ENCODE measurements at places on chromosomes 16 and 17. TPM values are rescaled to one million over a fixed set of nuclear protein-coding genes. Genes with fewer than 3 reads are reported as not detected.

Gene LRRC37A
- 2.2 TPM for total RNA-seq

Gene CA5A
- total RNA-seq: not detected

Gene SLC52A1
- not detected for total RNA-seq

- H3K4me3 ChIP-seq: no peak overlapping the region
- no peaks in the 10 kb centered on the region for H3K4me1 ChIP-seq
- no peaks in the 10 kb centered on the region for H3K27me3 ChIP-seq
Measured at GRCh38 chr16:49737541-49737940, 118.4 kb downstream of the ZNF423 start.

GRCh38 chr17:73166731-73167581 lies 2.1 kb downstream of the SSTR2 start:
- H3K36me3 ChIP-seq: no peaks in the 10 kb centered on the region
- no peak overlapping the region for H3K27ac ChIP-seq
- peaks cover 5% of the 10 kb centered on the region for H3K27me3 ChIP-seq
- peak overlapping the region; percentile 59 for H3K4me3 ChIP-seq

DNA sequence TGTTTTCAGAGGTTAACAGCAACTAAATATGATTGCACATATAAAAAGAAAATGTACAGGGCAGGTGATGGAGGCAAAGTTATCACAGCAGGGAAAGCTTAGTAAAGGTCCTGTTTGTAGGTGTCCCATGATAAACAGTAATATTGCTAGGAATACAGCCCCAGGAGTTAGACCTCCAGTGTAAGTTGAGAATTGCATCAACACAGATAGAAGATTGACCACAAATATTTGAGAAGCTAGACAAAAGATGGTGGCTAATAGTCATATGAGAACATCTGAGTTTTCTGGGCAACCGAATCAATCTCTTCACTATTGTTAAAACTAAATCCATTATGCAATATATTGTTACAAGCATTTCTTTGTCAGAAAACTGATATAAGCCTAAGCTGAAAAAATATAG lies 152.6 kb downstream of the CDH11 start:
- no peak overlapping the region for H3K27ac ChIP-seq
- peaks cover 4% of the 10 kb centered on the region for H3K4me1 ChIP-seq
- H3K4me3 ChIP-seq: no peak overlapping the region
- H3K36me3 ChIP-seq: peaks cover 14% of the 10 kb centered on the region

DNA sequence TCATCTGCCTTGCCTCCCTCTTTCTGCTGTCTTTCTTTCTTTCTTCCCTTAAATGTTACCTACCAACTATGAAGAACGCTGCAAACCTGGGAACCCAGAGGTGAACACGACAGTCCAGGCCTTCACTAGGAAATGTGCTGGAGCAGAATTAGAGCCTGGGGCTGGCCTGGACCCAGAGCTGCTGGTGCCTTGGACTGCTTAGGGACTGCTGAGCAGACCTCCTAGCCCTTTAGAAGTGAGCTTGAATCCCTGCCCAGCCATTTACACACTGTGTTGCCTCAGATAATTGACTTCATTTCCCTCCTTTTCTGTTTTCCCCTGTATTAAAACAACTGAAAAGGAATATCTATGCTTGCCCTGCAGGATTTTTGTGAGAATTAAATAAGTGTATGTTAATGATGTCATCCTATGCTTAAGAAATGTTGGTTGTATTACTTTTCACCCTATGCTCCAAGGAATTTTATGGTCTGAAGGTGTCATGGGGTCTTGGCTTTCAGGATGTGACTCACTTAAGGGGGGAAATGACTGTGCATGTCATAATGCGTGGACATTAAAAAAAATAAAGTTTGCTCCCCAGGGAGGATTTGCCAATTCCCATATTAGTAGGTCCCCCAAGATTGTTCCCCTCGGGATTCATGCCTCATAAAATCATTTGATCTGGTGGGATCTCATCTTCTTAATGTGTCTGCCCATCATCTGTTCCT lies 11.5 kb downstream of the CDH13 start:
- peaks cover 4% of the 10 kb centered on the region for H3K4me1 ChIP-seq
- no peak overlapping the region for H3K27ac ChIP-seq
- H3K27me3 ChIP-seq: no peaks in the 10 kb centered on the region
- no peaks in the 10 kb centered on the region for H3K36me3 ChIP-seq
- H3K4me3 ChIP-seq: no peak overlapping the region

GRCh38 chr16:50329446-50330189 lies 39.2 kb downstream of the BRD7 start:
- no peak for DNase-seq
- no peak overlapping the region for H3K4me3 ChIP-seq
- peaks cover 11% of the 10 kb centered on the region for H3K36me3 ChIP-seq
- H3K4me1 ChIP-seq: peaks cover 6% of the 10 kb centered on the region

DNA sequence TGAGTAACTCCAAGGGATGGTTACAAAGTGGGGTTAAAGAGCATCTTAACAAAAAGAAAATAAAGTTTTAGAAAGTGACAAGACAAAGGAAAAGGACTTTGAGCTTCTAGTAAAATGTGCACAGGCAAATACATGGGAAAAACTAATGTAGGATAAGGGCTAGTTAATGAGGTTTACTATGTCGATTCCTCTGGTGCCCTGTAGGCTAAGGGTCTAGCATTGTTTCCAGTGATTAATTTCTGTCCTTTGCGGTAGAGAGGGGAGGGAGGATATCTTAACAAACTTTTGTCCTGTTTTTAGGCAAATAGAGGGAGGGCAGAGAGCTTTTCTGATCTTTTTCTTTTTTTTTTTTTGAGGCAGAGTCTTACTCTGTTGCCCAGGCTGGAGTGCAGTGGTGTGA lies 96.6 kb upstream of the SIAH1 start:
- H3K4me1 ChIP-seq: peaks cover 5% of the 10 kb centered on the region
- DNase-seq: no peak
- H3K4me3 ChIP-seq: no peak overlapping the region
- no peak overlapping the region for H3K27ac ChIP-seq
- no peaks in the 10 kb centered on the region for H3K27me3 ChIP-seq

DNA sequence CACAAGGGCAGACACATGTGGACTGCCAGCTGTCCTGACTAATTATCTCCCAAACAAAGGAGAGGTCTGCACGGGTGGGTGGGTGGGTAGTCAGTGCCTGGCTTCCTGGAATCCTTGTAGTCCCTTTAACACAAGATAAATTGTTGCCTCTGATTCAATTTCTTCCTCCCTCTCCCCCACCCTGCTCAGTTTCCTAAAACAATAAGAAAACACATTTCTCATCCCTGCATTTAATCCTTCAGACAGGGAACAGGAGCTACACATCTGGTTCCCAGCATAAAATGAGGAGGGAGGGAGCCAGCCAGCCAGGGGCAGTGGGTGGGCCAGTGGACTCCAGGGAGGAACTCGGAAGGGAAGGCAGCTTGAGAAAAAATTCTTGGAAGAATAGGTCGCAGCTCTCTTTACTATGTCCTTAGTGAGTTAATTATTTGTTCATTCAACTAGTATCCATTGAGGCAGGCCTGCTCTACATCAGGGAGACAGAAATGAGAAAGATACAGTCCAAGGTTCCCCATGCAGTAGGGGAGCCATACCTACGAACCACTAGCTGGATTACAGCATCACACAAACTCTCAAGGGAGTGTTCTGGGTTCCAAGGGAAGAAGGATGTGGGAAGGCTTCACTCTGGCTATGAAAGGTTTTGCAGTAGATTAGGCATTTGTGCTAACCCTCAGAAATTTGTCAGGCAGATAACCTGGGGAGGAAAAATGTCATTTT lies 58.3 kb downstream of the CCT6B start:
- H3K4me3 ChIP-seq: no peak overlapping the region
- H3K27me3 ChIP-seq: no peaks in the 10 kb centered on the region
- no peaks in the 10 kb centered on the region for H3K4me1 ChIP-seq
- H3K27ac ChIP-seq: no peak overlapping the region

DNA sequence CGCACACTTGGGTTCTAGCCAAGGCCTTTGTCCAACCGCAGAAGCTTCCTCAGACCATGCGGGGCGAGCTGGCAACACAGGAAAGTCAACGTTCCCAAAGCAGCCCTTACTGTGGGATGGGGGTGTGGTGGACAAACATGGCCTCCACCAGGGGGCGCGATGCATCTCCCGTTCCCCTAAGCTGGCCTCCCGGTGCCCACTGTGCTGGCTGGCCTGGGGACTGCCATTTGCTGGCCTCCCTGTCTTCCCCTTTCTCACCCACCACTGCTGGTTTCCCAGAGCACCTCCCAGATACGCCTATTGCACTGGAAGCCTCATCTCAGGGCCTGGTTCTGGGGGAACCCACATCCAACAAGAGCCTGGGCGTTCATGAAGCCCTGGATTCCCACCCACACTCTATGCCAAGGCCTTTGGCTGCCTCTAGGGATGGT lies 145.3 kb downstream of the IRF8 start:
- H3K4me3 ChIP-seq: no peak overlapping the region
- DNase-seq: no peak
- H3K27ac ChIP-seq: no peak overlapping the region
- no peaks in the 10 kb centered on the region for H3K36me3 ChIP-seq
- H3K4me1 ChIP-seq: no peaks in the 10 kb centered on the region

DNA sequence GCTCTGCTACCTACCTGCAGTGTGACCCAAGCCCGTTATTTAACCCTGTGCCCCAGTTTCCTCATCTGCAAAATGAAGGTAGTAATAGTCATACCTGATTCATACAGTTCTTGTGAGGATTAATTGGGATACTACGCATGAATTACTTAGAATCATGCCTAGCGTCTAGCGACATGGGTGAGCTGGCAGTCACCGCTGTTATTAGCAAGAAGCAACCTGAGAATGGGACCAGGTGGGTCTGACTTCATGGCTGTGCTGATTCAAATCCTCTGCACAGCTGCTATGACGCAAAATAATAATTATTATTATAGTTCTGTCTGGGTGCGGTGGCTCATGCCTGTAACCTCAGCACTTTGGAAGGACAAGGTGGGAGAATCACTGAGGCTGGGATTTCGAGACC lies 7.9 kb downstream of the SOCS1 start:
- no peak for DNase-seq
- H3K4me3 ChIP-seq: no peak overlapping the region
- H3K27me3 ChIP-seq: no peaks in the 10 kb centered on the region
- H3K4me1 ChIP-seq: peaks cover 6% of the 10 kb centered on the region

DNA sequence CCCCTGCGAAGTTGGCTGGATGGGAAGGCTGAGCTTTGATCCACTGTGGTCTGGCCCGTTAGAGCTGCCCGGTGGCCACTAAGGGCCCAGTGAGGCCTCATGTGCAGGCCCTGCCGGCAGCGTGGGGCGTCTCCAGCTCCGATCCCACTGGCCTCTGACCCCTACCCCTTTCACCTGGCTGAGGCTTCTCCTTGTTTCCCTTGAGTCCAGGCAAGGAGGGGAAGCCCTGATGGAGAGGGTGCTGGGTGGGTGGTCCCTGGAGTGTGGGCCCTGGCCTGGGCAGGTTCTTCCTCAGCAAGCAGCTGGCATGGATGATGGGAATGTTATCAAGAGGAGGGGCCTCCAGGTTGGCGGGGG lies 356.8 kb downstream of the SEC14L1 start:
- no peaks in the 10 kb centered on the region for H3K27me3 ChIP-seq
- H3K27ac ChIP-seq: no peak overlapping the region
- no peak overlapping the region for H3K4me3 ChIP-seq
- no peak for DNase-seq

DNA sequence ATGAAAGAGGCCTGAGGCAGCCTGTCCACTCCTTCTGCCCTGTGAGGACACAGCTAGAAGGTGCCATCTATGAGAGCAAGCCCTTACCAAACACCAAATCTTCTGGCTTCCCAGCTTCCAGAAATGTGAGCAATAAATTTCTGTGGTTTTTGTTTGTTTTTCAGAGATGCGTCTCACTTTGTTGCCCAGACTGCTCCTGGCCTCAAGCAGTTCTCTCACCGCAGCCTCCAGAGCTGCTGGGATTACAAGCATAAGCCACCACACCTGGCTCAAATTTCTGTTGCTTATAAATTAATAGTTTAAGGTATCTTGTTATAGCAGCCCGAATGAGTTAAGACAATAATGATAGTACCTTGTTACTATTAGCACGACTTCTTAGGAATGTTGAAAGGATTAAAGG lies 12.5 kb upstream of the SLC16A11 start:
- H3K36me3 ChIP-seq: no peaks in the 10 kb centered on the region
- DNase-seq: no peak
- no peaks in the 10 kb centered on the region for H3K4me1 ChIP-seq
- H3K27me3 ChIP-seq: no peaks in the 10 kb centered on the region

Gene ZPBP2
- not detected for total RNA-seq

- H3K4me3 ChIP-seq: no peak overlapping the region
- no peaks in the 10 kb centered on the region for H3K27me3 ChIP-seq
- no peak overlapping the region for H3K27ac ChIP-seq
- H3K36me3 ChIP-seq: no peaks in the 10 kb centered on the region
Measured at GRCh38 chr16:80656711-80657150, 115.9 kb downstream of the DYNLRB2 start.

DNA sequence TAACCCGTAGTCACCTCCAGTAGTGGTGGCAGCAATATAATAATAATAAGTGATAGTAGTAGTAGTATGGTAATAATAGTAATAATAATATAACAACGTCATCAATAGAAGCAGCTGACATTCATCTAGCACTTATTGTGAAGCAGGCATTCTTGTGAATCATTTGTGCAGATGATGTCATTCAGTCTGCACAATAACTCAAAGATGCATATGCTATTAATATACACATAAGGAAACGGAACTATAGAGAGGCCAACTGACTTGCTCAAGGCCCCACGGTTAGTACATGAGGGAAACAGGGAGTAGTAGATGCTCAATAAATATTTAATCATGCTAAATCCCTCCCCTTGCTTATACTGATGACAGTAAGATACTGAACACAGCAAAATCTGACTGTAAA lies 35.4 kb upstream of the GAN start:
- H3K27me3 ChIP-seq: no peaks in the 10 kb centered on the region
- H3K36me3 ChIP-seq: no peaks in the 10 kb centered on the region
- no peak overlapping the region for H3K27ac ChIP-seq

Gene C17orf113
- total RNA-seq: 0.21 TPM

Gene FN3K
- 8.3 TPM for total RNA-seq

Gene RNF112
- 8.3 TPM for total RNA-seq

- no peak for DNase-seq
- no peaks in the 10 kb centered on the region for H3K4me1 ChIP-seq
- no peak overlapping the region for H3K4me3 ChIP-seq
- no peaks in the 10 kb centered on the region for H3K36me3 ChIP-seq
- no peaks in the 10 kb centered on the region for H3K27me3 ChIP-seq
Measured at GRCh38 chr16:1143761-1144450, 9.0 kb upstream of the CACNA1H start.

Gene ZFP3
- total RNA-seq: 3.2 TPM

- H3K36me3 ChIP-seq: no peaks in the 10 kb centered on the region
- H3K27me3 ChIP-seq: no peaks in the 10 kb centered on the region
- DNase-seq: no peak
Measured at GRCh38 chr17:15882777-15883176, 62.2 kb upstream of the ADORA2B start.

Gene TEX19
- total RNA-seq: not detected

DNA sequence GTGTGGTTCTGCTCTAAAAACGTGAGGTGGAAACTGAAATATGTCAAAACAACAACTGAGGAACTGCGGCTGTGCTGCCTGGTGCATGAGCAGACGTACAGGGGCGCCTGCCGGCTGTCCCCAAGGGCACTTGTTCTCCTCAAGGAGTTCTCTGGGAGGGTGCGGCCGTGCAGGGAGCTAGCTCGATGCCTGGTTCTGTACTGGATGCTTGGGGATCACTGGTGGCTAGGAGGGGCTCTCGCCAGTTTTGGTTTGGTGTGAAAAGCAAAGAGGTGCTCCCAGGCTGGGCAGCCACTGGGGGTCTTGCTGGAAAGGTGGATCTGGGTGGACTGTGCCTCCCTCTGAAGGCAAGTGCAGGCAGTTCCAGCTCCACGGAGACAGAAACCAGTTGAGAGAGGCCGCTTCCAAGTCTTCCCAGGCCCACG lies 41.9 kb upstream of the ATP2A3 start:
- H3K27me3 ChIP-seq: no peaks in the 10 kb centered on the region
- peaks cover 32% of the 10 kb centered on the region for H3K36me3 ChIP-seq
- no peak overlapping the region for H3K4me3 ChIP-seq
- no peak overlapping the region for H3K27ac ChIP-seq
- peaks cover 26% of the 10 kb centered on the region for H3K4me1 ChIP-seq
